ENCODE measurements at places on chromosomes 1 and 21.
A peak's percentile ranks its signal among the peaks of the same experiment; 100 is the strongest.

DNA sequence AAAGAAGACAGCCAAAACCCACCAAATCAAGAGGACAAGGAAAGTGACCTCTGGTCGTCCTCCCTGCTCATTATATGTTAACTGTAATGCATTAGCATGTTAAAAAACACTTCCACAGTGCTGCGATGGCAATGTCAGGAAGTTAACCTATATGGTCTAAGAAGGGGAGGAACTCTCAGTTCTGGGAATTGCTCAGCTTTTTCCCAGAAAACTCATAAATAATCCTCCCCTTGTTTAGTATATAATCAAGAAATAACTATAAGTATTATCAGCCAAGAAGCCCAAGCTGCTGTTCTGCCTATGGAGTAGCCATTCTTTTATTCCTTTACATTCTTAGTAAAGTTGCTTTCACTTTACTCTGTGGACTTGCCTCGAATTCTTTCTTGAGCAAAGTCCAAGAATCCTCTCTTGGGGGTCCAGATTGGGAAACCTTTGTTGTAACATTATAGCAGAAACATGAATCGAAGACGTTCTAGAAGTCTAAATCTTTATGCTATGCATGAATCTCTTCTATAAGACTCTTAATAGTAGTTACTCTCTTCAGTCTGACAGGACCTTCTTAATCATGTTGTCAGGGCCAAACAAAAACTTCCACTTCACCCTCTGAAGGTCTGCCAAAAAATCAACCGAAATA lies 110.0 kb upstream of the VANGL1 start:
- no peak for DNase-seq

DNA sequence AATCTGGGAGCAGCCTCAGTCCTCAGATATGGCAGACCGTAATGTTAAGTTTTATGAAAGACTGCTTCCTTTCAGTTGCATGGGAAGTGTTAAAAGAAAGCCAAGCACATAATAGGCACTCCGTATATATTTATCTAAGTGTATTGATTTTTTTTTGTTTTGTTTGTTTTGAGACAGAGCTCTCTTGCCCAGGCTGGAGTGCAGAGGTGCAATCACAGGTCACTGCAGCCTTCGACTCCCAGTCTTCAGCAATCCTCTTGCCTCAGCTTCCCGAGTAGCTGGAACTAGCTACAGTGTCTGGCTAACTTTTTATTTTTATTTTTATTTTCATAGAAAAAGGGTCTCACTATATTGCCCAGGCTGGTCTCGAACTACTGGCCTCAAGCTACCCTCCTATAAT lies 341.8 kb downstream of the USH2A start:
- DNase-seq = no peak

GRCh38 chr1:246792603-246793002 lies 68.4 kb downstream of the SCCPDH start:
- DNase-seq = no peak

- no peak for DNase-seq
Measured at GRCh38 chr1:88876573-88877365, 14.6 kb downstream of the GTF2B start.

GRCh38 chr1:227779021-227779441 lies 36.4 kb upstream of the PRSS38 start:
- no peak for DNase-seq

DNA sequence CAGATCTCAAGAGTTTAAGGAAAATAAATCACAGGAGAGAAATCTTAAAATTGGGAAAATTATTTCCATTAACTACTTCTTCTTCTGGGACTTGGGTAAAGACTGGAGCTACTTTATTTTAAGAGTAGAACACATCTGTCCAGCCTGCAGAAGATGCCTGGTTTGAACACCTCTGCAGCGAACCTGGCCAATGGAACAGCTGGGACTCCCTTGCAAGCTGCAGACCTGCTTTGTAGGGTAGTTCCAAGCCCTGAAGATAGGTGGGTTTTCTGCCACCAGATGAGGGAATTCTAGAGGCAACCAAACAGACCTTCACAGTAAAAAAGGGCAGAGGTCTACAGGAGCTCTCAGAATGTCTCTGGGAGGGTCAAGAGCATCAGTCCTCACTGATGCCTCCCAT lies 86.5 kb upstream of the CACNA1E start:
- no peak for DNase-seq

DNA sequence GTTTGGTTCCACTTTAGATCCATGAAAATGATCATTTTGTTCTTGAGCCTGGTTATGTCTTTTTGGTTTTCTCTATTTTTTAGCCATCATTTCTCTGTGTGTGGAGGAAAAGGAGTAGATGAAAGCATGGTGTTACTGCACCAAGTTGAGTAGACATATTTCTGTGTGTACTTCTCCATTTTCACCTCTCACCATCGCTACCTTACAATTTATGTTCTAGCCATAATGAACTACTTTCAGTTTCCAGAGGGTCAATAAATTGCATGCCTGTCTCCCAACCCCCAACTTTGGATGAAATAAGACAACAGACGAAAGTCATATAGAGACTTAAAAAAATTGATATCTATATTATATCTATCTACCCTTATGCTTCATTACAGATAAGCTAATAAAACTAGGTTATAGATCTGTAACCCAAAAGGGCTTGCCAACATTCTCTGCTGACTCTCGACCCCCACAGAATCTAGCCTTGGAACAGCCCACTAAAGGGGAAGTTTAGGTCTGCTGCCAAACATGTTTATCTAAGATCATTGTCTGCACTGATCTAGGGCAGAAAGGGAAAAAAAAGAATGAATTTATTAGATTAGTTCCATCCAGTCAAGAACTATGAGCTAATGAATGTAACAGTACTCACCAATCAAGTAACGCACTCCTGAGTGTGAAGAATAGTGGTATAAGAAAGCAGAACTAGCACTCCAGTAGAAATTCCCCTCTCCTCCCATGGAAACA lies 7.5 kb upstream of the MAN1A2 start:
- no peak for DNase-seq

DNA sequence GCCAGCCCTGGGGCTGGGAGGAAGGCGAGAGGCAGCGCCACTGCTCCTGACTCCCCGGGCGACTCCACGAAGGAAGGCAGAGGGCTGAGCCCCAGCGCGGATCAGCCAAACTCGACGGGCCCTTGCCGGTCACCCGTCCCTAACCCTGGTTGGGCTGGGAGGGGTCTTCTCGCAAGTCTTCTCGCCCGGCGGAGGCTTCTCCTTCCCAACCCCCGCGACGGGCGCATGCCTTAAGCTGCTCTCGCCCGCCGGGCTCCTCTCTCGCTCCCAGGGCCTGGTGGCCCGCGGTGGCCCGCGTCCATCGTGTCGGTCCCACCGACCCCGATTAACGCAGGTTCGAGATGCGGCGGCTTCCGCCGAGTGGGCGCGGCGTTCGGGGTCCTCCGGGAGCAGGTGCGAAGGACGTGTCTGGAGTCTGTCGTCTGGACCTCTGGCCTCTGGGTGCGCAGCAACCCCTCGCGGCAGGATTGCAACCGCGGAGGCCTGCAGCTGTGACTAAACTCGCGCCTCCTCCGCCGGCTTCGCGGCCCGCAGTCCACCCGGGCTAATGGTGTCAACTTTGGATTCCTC lies 29.0 kb upstream of the PPM1J start:
- DNase-seq = peak; percentile 51

DNA sequence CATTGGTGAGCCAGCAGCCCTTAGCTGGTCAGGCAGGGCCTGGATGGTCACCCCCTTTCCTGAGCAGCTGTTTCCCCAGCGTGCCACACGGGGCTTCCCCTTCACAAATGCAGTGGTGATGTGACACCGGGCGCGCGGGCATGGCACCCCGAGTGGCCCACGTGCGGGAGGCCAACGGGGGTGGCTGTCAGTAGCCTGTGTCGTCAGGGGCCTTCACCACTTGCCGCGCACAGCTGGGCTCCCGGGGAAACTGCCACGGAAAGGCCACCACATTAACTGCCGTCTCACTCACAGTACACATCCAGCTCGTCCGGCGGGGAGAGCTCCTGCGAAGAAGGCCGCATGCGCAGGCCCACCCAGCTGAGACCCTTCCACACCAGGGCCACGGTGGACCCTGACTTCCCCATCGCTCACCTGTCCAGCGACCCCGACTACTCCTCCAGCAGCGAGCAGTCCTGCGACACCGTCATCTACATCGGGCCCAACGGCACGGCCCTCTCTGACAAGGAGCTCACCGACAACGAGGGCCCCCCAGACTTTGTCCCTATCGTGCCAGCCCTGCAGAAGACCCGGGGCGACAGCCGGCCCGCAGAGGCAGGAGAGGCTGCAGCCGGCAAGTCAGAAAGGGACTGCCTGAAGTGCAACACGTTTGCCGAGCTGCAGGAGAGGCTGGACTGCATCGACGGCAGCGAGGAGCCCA lies 530.5 kb downstream of the KIF26B start:
- DNase-seq = no peak

- no peak for DNase-seq
Measured at GRCh38 chr21:31159808-31160207, 121.5 kb upstream of the KRTAP19-8 start.

DNA sequence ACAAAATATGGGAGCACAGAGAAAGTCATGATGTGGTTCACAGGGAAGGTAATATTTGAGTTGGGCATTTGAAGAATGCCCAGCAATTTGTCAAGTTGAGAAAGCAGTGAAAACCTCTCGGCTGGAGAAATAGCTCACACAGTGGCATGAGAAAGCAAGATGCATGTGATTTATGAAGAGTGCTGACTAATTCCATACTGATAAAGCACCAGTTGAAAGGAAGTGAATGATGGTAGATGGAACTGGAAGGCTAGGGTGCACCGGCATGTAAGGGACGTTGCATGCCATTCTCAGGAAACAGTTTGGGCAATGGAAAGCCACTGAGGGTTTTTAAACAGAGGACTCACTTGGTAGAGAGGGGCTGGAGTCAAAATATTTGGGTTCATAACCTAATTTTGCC lies 53.5 kb upstream of the MTF2 start:
- DNase-seq = no peak

- DNase-seq = no peak
Measured at GRCh38 chr1:177571485-177572076, 398.3 kb downstream of the SEC16B start.

DNA sequence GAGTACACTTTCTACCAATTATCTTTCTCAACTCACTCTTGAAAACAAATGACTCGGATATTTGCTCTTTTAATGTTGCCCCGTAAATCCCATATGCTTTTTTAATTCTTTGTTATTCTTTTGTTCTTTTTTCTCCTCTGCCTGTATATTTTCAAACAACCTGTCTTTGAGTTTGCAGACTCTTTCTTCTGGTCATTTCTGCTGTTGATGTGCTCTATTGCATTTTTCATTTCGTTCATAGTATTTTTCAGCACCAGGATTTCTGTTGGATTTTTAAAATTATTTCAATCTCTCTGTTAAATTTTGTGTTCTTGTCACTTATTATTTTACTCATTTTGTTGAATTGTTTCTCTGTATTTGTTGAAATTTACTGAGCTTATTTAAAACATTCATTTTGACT lies 146.8 kb upstream of the B3GALT2 start:
- no peak for DNase-seq

GRCh38 chr1:9883585-9884449 lies 26.3 kb downstream of the CTNNBIP1 start:
- no peak for DNase-seq
